ENCODE measurements at places on chromosomes 3 and 15.

DNA sequence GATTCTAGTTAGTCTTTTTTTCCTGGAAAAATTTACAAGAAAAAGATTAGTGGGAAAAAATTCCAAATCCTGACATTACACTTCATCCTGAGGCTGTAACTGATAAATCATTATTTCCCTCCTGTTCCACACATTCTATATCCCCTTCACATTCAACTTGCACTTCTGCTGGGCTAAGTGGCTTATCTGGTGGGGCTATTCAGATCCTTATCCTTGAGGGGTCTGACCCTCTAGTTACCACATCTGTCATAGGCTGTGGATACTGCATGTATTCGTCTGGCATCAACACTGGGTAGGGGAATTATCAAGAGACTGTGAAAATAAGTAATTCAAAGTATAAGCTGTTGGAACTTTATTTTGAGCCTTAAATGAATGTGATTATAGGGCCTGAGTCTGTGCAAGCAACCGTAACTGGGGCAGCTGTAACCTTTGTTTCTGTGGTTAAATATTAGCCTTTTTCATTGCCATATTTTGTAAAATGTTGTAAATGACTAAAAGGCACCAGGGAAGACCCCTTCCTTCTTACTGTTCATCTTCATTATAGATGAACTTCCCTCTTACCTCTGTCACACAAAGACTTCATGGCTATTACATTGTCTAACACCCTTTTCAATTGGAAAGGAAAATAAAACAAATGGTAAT is 28.0 kb upstream of the TEX9 start:
- no peak for DNase-seq

GRCh38 chr3:190848870-190849269 is 13.6 kb downstream of the GMNC start:
- no peak for DNase-seq

GRCh38 chr15:99176757-99177156 is 71.9 kb downstream of the SYNM start:
- DNase-seq, result no peak

- no peak for DNase-seq
These were observed 114.5 kb downstream of the CD47 start for GRCh38 chr3:107976202-107976800.

GRCh38 chr3:50340448-50341329 is at the start of gene RASSF1:
RASSF1 (minus strand) TSS chr3:50340836; CDS start chr3:50340805, 31 bp downstream.
- no peak for DNase-seq

DNA sequence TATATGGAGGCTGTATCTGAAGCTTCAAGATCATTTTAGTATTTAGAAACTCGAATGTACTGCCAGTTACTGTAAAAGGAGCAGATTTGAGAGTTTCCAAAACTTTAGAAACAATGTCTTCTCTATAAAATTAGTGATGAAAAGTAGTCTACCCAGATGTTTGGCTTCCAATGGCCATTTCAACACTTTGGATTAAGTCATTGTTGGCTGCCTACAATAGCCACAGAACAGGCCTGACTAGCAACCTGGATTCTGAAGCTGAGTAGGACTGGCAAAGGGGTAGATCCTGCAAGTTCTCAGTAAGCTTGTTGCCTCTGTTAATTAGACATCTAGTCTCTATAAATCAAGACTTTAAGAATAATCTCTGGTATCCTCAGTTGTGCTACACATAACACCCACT is 239.0 kb upstream of the KCNMB2 start:
- no peak for DNase-seq

DNA sequence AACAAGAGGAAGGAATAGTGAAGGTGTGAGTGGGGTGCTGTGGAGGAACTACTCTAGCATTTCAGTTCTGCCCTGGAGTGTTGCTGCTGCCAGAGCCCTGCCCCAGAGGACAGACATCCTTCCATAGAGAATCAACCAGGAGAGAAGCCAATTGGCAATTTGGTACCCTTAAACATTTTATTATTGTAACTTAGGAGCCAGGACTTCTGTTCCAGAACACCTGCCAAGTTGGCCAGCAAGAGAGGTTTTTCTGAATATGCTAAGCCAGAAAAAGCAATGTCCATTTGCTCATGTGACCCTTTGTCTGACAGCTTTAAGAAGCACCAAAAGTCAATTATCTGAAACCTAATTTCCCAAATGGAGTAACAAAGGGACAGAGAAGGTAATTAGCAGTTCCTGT is 264.9 kb downstream of the MEX3B start:
- no peak for DNase-seq

Data from NT2/D1 (cell line).